ENCODE measurements at places on chromosomes 3 and 15. TPM values are rescaled to one million over a fixed set of nuclear protein-coding genes. Genes with fewer than 3 reads are reported as not detected.

GPR160 gene
- total RNA-seq = 13.1 TPM

THRB gene
- total RNA-seq = 27.3 TPM

DNA sequence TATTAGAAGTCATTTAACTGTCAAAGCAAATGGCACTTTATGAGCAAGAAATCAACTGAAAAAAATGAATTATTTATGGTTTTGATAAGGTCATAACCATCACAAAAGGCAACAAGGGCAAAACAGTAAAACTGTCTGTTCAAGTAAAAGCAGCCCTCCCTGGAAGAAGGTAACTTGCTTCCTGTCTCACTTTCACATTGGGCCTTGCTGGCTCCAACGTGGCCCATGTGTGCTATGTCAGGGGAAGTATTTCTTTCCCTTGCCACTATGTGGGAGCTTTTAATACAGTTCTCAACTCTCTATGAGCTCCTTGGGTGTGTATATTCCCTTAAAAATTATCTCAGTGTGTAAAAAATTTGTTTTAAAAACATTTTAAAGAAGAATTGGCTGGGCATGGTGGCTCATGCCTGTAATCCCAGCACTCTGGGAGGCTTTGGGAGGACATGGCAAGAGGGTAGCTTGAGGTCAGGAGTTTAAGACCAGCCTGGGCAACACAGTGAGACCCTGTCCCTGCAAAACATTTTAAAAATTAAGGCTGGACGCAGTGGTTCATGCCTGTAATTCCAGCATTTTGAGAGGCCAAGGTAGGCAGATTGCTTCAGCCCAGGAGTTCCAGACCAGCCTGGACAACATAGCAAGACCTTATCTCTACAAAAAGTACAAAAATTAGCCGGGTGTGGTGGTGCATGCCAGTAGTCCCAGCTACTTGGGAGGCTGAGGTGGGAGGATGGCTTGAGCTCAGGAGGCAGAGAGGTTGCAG, 45.2 kb upstream of the TJP1 start:
- DNase-seq = no peak

DNA sequence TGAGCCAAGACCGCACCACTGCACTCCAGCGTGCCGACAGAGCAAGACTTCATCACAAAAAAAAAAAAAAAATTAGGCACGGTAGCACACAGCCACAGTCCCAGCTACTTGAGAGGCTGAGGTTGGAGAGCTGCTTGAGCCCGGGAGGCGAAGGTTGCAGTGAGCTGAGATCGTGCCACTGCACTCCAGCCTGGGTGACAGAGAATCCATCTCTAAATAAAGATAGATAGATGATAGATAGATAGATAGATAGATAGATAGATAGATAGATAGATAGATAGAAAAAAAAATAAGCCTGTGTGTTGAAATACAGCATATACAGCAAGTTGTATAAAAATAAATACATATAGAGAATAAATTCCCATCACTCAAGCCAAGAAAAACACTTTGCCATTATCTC, 37.3 kb downstream of the PTH1R start:
- DNase-seq = no peak

PLXNA1 gene
- 59.2 TPM for total RNA-seq

DNA sequence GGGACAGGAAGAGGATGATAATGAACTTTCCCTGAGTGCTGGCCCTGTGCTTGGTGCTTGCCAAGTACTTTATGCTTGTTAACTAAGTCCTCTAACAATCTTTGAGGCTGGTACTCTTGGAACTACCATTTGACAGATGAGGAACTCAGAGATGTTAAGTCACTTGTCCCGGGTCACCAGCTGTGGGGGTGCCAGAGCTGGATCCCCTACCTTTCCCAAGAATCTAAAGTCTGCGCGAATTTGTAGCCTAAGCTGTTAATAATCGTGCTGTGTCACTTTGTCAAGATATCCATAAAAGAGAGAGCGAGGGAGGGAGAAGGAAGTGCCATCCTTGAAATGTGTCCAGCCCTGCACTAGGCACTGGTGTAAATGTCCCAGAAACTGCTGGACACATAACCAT, 19.0 kb upstream of the ACOX2 start:
- DNase-seq = peak; percentile 29

DNA sequence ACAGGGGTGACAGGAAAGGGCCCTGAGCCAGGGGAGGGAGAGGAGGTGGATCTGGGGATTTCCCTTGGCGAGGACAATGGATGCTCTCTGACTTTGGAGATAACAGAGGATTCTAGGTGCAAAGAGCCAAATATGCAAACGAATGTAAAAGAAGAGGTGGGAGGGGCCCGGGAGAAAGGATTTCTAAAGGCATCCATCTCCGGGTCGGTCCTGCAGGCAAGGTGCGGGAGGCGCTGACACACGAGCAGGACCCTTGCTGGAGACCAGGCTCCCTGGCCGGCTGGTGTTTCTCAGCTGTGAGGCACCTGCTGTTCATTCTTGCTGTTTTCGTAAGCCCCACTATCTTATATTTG, 115.2 kb upstream of the TLE3 start:
- DNase-seq = no peak

Measured in type B pancreatic cell (in vitro differentiated cells).